ENCODE measurements at places on chromosomes 6 and 20.

DNA sequence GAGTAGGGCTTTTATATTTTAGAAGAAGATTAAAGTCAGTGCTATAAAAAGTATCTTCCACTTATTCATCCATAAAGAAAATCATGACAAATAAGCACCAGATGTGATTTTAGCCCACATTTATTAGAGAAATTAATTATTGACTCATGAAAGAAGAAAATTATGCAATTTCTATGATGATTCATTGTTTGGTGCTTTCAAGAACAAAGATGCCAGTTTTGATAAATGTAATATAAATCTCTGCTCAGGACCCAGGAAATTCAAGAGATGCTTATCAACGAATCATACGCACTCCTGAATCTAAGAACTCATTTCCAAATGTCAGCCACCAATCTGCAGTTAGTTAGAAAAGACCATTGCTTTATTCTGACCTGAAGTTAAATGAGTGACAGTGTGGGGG is 211.4 kb downstream of the ARHGAP18 start:
- DNase-seq, result no peak

DNA sequence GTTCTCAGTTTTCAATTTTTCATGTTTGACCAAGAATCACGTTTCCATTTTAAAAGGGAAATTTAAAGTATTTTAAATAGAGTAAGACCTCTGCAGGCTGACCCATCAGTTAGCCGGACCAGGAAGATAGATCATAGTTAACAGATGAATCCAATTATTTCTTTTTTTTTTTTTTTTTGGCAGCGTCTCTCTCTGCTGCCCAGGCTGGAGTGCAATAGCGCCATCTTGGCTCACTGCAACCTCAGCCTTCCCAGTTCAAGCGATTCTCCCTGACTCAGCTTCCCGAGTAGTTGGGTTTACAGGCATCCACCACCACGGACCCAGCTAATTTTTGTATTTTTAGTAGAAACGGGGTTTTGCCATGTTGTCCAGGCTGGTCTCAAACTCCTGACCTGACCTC is 256.7 kb upstream of the CNR1 start:
- no peak for DNase-seq

DNA sequence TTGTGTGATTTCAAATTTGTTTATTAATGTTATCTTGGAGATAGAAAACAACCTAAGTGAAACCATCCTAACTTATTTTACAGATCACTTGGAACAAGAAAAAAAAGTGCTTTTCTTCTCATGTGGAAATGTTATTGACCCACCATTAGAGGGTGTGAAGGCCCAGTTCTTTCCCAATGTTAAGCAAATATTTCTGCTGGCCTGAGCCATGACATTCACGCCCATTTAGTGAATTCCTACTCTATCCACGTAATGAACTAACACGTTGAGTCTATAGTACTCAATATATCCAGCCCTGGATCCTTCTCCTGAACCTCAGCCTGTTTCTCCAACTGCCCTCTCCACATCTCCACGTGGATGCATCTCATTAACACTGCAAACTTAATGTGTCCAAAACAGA is 180.6 kb upstream of the ZFP64 start:
- no peak for DNase-seq

DNA sequence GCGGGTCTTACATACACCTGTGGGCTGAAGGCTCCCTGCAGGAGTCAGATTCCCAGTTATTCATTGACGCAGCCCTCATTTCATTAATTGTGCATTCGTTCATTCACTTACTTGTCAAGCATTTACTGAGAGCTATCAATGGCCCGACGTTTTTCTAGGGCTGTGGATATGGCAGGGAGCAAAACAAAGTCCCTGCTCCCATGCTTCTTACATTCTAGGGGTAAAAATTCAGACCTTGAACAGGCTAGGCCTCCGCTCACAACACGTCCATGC is 369 bp upstream of the NSFL1C start:
- no peak for DNase-seq

DNA sequence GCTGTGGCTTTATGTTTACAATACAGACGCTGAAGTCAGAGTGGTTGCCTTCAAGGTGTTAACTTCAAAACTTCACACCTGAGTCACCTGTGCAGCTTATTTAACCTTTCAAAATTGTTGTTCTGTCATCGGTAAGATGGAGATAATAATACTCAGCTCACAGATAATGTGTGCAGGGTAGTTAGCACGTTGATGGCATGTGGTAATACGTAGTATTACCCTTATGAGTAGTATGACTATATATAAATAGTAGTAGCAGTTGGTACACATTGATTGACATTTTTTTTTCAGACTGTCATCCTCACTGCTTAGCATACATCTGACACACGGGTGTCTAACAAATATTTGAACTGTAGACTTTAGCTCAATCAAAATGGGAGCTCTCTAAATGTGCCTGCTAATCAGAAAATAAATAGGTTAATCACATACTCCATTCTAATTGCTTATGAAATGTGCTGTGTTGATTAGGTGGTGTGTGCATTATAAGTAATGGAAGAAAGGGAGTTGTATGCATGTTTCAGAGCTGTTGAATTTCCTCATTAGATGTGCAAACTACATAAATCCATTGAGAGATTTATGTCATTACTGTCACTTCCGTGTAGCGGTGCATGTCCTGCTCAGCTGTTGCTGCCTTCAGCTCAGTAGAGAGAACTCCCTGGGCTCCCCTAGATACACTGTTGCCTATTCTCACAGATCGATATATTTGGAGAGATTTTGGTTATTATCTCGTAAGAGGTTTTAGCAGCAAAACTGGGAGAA is 11.2 kb upstream of the MROH8 start:
- DNase-seq, result no peak

DNA sequence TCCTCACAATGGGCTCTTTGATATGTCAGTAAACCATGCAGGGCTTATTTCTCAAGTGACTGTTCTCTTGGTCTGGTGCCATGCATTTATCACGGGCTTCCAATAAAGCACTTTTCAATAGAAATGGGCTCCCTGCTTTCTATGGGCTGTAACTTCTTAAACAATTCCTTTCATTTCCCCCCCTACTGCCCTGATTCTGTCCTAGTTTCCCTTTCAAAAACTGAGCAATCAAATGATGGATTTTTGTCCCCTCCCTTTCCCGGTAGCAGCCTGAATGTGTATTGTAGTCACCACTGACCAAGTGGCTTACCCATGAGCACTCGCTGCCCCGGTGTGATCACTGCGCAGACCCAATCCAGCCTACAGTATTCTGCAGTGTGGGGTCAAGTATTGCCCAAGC is 13.9 kb downstream of the RPS10 start:
- no peak for DNase-seq

DNA sequence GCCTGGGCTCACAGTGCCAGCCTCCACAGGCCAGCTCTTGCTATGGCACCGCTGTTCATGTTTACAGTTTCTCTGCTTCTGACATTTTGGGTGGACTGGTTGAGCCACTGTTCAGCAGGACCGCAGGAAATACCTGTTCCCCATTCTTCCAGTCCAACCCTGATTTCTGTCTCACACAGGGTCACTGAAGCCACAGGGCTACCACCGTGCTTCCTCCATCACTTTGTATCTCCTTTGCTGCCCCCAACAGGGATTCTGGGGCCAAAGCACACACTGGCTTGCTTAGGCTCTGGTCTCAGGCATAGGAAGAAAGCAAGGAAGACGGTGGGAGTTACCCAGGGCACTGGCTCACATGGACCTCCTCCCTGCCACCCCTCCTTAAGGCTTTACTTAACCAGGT is 164.5 kb downstream of the UNC5CL start:
- DNase-seq, result no peak

DNA sequence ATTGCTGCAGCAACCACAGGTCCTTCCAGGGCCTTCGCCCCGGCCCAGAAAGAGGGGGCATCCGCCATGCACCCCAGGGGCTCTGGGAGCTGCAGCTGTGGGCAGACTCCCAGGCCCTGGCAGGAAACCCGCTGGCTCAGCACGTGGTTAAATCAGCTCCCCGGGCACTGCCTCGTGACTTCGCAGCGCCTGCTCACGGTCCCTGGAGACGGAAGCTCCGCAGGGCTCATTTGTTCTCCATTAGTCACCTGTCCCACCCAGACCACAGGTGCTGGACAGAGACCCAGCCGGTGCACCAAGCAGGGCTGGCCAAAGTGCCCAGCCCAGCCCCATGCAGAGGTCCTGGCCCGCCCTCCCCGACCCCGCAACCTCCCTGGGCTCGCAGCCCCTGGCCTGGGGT is 14.7 kb downstream of the KCNQ2 start:
- no peak for DNase-seq

DNA sequence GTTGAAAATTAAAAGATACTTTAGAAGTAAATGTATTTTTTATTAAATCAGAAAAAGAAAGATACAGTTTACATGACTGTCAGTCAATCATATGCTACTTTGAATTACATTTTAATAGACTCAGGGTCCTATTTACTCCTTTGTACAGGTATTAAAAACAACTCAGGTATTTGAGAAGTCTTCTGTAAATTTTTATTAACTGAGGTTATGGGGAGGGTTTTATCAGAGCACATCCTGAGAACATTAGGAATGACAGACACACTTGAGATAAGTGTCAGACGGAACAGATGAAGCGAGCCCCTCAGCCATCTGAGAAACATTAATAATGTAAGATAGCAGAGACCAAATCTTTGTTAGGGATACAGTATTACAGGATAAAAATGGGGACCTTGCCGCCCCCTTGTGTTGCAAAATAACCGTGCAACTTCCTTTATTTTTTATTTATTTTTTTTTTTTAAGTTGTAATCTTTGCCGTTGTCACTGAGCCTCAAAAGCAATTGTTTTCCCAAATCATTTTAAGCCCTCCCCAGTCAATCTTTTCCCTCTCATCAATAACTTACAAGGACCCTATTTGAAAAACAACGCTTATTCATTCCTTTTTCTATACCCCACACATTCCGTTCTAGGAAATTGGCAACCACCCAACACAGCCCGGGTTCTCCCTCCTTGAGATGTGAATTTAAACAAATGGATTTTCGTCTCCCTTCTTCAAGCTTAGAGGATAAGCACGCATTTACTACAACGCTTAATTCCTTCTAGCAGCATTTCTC is 126.7 kb downstream of the BCAS1 start:
- DNase-seq, result no peak

DNA sequence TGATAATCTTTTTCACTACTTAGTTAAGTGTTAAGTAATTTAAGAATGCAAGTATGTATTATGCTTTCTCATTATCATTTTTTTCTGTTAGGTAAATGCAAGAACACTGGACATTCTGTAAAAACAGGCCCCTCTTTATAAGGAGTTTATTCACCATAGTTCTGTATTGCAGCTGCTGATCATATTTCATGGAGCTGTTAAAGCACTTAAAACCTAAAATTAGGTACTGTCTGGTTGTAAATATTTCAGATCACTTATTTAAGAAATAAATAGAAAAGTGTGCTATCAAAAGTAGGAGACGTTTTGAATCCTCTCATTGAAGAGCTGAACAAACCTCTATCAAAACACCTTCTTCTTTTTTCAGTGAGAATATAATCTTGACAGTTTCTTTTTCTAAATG is 3.9 kb downstream of the EYA4 start:
- DNase-seq, result no peak

- DNase-seq, result no peak
Measured at GRCh38 chr20:49510562-49511122, 28.2 kb upstream of the KCNB1 start.

DNA sequence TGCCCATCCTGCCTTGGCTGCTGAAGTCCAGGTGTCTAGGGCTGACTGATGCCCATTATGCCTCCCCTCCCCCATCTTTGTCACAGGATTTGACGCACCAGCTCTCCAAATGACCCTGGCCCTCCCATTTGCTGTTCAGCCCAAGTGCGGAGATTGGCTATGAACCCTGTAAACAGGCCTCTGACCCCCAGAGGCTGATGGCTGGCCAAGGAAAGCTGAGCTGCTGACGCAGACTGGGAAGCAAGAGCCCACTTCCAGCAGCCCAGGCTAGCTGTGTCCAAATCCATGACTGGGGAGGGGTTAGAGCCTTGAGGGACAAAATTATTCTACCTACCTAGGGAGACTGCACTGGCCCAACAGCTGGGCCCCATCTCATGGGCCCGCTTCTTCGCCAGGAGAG is 797 bp upstream of the GNRH2 start:
- DNase-seq, result no peak

DNA sequence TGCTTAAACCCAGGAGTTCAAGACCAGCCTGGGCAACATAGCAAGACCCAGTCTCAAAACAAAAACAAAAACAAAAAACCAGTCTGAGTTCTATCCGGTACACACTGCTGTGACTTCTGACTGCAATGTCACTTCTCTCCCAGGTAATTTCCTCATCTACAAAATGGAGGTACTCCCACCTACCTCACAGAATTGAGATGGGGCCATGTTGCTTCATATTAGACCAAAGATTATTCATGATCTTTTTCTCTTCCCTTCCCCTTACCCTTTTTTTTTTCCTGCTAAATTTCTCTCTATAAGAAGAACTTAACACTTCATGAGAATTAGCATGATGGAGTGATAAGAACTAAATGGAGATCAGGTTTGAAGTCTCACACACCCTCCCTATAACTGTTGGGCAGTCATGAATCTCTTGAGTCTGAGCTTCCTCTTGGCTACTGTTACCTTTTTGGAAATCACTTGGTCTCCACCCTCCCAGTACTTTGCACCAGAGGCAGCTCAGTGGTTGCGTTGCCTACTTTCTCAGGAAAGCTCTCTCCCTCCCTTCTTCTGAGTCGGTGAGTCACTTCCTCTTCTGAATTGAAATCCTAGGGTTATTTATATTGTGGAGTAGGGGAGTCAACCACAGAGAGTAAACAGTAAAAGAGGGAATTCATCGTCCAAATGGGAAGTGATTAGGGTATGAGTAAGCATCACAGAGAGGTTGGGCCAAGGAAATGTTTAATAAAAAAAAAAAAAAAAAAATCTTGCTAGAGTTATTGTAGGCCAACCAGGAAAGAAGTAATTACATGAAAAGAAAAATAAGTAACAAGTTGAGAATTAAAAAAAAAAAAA is 59.9 kb upstream of the MAP7 start:
- DNase-seq, result no peak

- DNase-seq, result no peak
Measured at GRCh38 chr6:20757761-20758160, 223.5 kb downstream of the CDKAL1 start.

DNA sequence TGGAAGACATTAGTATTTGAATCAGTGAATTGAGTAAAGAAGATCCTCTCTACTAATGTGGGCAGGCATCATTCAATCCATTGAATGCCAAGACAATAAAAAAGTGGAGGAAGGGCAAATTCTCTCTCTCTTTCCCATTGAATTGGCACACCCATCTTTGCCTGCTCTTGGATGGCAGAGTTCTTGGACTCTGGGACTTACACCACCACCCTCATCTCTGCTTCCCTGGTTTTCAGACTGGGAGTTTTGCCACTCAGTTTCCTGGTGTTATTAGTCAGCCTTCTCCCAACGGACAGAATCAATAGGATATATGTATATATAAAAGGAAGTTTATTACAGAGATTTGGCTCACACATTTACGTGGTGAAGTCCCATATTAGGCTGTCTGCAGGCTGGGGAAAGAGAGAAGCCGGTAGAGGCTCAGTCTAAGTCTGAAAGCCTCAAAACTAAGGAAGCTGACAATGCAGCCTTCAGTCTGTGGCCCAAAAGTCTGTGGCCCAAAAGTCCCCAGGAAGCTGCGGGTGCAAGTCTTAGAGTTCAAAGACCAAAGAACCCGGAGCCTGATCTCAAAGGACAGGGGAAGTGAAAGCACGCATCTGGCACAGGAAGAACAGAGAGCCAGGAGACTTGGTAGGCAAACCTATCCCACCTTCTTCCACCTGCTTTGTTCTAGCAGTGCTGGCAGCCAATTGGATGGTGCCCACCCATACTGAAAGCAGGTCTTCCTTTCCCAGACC is 64.4 kb downstream of the SMPDL3A start:
- no peak for DNase-seq
